ENCODE measurements at places on chromosomes 1 and 21.

DNA sequence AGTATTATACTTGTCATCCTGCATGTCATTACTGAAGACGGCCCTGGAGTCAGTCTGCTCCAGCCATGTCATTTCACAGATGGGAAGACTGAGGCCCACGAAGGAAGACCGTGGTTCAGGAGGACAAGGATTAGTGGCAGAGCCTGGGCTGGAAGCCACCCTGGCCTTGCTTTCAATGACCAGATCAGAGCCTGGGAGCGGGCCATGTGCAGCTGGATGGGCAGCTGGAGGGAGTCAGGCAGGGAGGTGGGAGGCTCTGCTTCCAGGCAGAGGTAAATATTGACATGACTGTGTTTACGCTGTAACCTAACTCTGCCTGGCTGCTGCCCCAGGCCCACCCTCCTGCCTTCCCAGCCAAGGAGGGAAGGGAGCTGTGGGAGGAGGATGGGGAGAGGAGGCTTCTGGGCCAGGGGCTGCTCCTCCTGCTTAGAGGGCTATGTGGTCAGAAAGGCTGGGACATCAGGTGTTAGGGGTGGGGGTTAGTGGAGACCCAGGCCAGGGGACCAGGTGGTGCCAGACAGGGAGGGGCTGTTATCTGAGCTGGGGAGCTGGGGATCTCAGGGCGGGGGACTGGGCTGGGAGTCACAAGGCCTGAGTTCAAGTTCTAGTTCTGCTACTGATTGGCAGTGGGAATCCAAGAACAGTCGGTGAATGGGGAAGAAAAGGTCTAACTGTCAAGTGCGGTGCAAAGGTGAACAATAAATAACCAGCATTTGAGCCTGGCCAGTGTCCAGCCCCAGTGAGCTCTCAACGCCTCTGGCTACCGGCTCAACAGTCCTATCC is 48.5 kb upstream of the ECE1 start:
- peak; percentile 77 for DNase-seq

DNA sequence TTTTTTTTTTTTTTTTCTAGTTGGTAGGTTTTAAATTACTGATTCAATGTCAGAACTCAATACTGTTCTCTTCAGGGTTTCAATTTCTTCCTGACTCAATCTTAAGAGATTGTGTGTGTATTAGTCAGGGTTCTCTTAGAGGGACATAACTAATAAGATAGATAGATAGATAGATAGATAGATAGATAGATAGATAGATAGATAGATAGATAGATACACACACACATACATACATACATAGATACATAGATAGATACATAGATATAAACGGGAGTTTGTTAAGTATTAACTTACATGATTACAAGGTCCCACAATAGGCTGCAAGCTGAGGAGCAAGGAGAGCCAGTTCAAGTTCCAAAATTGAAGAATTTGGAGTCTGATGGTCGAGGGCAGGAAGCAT is 251.3 kb downstream of the SMYD3 start:
- no peak for DNase-seq

GRCh38 chr1:29832471-29832870 is 596.1 kb downstream of the PTPRU start:
- DNase-seq = no peak

DNA sequence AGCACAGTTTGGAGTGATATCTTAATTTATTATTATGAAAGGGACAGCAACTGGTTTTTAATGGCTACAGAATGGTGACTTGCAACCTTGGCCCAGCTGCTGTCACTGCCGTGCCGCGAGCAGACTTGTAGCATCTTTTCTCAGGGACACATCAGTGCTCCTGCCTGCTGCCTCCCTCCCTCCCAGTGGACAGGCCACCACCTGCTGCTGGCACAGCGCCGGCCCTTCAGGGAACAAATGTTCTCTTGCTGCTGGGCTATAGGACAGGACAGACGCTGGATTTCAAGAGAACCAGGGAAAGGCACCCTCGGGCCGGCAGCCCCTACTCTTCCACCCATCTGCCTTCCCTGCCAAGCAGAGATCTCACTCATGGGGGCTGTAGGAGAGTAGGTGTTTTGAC is 413.8 kb upstream of the NFIA start:
- DNase-seq = no peak

GRCh38 chr1:214312530-214313051 is 31.6 kb downstream of the SMYD2 start:
- DNase-seq = no peak

DNA sequence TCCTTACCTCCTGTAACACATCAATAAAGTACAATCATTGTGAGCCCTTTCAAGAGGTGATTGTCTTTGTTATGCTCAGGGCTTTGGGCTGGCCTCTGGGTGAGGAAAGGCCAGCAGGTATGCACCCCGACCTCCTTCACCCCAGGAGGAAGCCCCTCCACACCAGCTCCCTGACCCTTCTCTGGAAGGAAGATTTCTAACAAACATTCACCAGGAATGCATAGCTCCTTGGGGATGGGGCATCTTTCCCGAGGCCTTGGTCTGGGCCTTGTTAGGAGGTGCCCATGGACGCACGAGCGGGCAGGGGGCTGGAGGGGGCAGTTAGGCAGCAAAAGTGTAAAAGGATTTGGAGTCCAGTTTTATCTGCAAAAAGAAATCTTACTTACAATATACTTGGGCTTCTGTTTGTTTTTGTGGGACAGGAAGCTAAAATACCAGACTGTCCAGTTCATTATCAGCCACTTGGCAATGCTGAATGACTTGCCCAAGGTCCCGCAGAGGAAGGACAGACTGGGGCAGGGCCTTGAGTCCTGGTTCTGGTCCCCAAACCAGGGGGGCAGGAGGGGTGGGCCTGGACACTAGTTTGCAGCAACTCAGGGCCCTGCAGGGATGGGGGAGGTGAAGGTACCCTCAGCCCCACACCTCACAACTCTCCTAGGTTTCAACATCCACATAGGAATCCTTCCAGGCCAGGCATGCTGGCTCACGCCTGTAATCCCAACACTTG is 10.1 kb downstream of the ZC3H12A start:
- no peak for DNase-seq

DNA sequence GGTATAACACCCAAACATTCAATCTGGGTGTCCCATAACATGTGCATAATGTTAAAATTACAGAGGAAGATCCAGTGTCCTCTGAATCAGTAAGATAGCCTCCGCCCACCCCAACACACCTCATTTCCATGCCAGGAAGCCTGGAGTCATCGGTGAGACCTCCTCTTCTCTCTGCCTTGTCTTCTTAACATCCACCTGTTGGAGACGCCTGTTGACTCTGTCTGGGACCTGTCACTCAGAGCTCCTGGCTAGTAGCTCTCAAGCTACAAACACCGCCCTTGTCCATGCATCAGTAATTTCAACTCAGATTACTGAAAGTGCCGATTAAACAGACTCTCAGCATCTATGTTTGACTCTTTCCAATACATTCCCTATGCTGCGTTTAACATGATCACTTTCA is 27.4 kb downstream of the KCNJ15 start:
- DNase-seq = no peak

DNA sequence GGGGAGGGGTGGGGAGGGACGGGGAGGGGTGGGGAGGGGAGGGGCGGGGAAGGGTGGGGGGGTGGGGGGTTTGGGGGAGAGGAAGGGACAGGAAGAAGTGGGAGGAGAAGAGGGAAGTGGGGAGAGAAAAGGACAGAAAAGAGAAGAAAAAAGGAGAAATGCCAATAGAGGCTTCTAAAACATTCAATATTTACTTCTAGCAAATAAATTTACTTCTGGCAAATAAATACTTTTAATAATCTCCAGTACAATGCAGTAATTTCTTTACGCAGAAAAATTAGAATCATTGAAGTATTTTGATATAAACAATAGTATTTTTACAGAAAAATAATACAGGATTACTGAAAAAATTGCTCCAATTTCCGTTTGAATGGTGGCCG is 9.4 kb upstream of the GPR161 start:
- DNase-seq = no peak

DNA sequence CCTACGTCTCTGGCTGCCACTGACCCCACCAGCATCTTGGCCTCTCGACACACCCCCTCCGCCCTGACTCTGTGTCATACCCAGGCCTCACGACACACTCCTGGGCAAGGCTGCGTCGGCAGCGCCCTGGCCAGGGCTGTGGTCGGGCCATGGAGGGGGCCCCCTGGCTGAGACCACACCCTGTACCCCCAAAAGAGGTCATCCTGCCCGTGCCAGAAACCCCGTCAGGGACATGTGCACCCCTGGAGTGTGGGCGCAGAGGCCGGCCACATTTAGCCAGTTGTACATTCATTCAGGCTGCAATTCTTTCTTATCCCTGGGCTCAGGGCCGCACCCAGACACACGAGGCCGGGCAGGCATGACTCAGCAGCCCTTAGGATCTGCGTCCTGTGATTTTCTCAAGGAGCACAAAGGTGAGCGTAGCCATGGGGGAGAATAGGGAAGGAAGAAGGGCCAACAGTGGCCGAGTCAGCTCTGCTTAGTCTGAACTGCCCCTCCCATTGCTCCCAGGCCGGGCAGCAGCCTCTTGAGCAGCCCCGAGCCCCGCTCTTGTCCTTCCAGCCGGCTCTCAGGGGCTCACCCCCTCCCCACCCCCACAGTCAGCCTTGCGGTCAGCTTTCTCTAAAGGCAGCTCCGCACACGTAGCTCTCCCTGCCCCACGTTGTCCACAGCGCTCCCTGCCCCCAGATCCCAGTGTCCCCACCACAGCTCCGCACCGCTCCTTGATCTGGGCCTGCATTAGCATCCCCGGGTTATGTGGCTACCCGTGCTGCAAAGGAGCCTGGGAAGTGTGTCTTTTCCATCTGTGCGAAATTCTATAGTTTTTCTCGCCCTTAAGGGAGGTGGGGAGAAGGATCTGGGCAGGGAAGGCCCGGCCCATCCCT is 7.9 kb downstream of the CSTB start:
- DNase-seq = no peak

GRCh38 chr1:220962031-220962751 is 82.9 kb downstream of the HLX start:
- no peak for DNase-seq

DNA sequence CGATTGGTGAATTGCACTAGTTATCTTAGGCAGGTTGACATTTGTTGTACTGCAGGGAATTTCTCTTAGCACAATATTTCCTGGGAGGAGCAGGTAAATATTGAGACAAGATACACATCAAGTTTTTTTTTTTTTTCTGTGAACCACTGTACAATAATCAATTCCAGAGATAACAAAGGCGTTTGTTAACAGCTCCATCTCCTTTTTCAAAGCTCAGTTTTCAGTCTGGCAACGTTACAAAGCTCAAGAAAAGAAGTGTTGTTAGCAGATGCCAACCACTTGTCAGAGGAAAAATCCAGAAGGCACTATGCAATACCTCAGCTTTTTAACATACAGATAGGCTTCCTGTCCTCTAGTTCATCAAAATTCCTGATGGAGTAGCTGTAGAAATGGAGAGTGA is 40.9 kb upstream of the DAB1 start:
- no peak for DNase-seq

DNA sequence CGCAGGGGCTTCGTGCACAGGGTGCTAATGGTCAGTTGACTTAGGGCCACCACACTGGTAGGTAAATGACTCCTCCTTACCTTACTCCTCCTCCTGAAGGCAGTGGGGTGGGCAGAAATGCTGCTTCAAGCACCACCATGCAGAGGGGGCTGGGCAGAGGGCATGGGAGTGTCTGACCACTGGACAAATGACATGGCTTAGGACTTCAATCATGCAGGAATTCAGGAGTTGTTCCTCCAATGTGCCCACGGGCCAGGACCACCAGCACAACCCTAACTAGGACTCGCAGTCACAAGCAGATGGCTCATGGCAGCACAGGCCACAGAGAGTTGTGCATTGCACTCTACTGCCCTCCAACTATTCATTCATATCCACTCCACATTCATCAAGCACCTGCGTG is 65.7 kb downstream of the KCND3 start:
- DNase-seq = no peak

- DNase-seq = no peak
Measured at GRCh38 chr1:46497665-46498064, 8.0 kb downstream of the DMBX1 start.

DNA sequence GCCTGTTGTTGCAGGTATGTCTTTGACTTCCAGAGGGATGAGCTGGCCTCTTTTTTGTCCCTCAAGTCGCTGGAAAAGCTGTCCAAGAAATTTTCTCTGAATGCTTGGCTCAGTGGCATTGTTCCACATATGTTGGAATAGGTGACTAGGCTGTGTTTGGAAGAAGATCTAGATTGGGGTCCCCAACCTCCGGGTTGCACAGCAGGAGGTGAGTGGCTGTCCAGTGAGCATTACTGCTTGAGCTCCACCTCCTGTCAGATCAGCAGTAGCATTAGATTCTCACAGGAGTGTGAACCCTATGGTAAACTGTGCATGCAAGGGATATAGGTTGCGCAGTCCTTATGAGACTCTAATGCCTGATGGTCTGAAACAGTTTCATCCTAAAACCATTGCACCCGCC is 18.1 kb downstream of the BACH1 start:
- no peak for DNase-seq

- no peak for DNase-seq
Measured at GRCh38 chr1:87652176-87652575, 323.5 kb downstream of the LMO4 start.
